Hematopoietic multipotent progenitor cell (in vitro differentiated cells): ENCODE measurements at places on chromosomes 5 and 9. TPM values are rescaled to one million over a fixed set of nuclear protein-coding genes. Genes with fewer than 3 reads are reported as not detected.
A peak's percentile ranks its signal among the peaks of the same experiment; 100 is the strongest.

DNA sequence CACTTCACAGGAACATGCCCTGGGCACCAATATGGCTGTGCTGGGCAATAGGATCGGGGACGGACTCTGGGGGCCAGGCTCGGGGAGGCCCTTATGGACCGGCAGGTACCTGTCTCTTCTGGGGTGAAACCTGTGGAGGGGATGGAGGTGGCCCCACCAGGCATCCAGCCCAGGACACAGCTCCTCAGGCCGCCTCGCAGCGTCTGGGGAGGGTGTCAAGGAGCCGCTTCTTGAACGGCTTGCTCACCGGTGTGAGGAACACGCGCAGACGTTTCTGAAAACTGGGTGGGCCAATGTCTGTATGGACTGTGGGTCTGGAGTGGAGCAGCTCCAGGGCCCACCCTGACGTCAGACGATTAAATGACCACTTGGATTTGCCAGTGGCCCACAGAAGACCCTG is 45.8 kb downstream of the PLEKHG4B start:
- no peak for DNase-seq

DNA sequence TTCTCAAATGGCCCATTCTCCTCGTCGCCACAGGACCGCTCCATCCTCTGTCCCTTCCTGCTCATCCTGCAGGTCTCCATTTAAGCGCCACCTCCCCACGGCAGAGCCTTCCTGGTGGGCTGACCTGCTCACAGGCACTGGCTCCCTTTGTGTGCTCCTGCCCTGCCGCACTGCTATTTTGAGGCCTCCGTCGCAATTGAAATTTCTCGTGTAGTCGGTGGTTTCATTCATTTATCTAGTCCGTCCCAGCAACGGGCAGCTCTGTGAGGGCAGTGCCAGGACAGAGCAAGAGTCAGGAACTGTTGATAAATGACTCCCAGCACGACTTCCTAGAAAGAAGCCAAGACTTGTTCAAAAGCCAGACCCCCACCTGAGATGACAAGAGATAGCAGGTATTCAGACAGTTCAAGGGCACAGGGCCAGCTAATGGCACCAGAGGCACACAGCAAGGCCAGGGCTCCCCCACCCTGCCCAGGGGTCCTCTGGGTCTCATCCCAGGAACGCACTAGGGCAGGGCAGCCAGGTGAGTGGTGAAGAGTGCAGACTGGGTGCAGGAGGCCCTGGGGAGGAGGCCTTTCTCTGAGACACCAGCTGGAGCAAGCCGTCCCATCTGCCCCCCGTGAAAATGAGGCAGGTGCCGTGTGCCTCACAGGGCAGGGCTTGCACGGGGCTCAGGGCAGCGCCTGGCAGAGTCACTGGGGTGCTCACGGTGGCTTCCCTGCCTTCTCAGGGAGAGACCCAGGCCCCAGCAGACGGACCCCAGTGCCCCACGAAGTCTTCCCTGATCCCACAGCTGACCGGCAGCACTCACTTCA is 36.9 kb downstream of the FAM78A start:
- no peak for DNase-seq

- peak; percentile 91 for DNase-seq
Measured at GRCh38 chr9:75890472-75891276, at the start of gene PCSK5. Gene PCSK5, plus strand, starts transcription at chr9:75890673. Its CDS starts 509 bp downstream, at chr9:75891182.

- DNase-seq, result no peak
Measured at GRCh38 chr5:12017007-12017406, 112.8 kb upstream of the CTNND2 start.

DNA sequence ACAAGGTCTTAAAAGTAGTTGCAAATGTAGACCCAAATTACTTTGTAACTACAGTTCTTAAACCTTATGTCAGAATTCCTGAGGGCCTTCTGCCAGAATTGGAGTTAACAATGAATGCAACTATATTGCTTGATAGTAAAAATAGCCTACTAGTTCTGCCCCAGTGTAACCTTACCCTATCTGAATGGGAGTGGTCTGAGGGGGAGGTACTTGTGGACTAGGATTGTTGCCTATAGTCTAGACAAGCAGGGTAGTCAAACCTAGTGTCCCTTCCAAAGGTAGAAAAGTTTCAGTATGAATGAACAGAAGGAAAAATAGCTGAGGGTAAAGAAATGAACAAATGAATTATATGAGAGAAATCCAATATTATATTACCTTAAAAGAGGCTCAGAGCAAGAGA is 242.2 kb downstream of the PJA2 start:
- DNase-seq, result no peak

DNA sequence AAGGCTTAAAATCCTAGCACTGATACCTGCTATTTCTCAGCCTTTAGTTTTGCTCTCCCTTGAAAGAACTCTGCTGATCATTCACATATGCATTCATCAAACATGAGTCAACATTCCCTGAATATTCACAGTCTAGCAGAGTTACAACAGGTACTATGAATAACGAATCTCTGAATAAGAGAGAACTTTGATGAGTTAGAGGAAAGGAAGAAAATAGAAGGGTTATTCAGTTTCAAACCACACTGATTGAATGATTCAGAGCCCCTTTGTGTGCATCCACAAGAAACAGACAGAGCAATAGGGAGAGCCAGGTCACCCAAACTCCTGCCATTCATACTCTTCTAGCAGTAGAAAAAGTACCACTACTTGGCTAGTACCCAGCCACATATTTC is 36.0 kb downstream of the FOXD1 start:
- no peak for DNase-seq

GRCh38 chr9:21991072-21991959 is 2.9 kb downstream of the CDKN2A start:
- DNase-seq, result no peak

- no peak for DNase-seq
Measured at GRCh38 chr5:67102708-67103107, 93.9 kb downstream of the CD180 start.

DNA sequence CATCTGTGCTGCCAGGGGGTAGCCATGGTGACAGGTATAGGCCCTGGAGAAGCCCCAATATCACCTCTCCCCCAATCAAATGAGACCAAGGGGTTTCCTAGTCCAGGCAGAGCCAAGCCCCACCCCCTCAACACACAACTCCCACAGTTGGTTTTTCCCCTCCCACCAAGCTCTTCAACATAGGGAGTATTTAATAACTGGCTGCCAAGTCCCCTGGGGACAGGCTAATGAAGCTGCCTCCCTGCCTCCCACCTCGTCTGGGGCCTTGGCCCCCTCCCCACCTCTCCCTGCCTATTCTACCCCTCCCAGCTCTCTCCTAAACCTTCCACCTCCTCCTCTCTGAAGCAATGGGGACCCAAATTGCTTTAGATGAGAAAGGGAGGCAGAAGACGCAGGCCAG is 23.4 kb downstream of the CPLX2 start:
- DNase-seq, result no peak

- no peak for DNase-seq
Measured at GRCh38 chr5:73514418-73514817, 16.2 kb downstream of the BTF3 start.

Gene SHB
- total RNA-seq, result 2.2 TPM

Gene DIPK1B
- total RNA-seq, result 227 TPM

Gene ALDH1B1
- 15.9 TPM for total RNA-seq

Gene C9
- total RNA-seq, result not detected

Gene MLANA
- total RNA-seq, result not detected
